ENCODE measurements at places on chromosomes 6 and 20.

DNA sequence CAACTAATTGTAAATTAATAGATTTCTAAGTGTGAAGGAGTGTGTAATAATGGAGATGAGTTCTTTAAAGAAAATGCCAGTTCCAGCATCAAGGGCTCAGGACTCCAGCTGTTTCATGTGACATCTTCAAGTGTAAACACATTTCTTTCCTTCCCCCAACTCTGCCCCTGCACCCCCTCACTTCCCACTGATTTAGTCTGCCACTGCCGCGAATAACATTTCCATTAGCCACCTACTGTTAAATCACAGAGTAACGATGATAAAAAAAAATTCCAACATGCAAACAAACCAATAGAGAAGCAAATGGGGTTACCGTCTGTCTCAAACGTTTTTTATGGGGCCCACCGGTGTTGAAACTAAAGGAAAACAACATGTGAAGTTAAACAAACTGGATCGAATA lies 414.3 kb downstream of the SAMD5 start:
- no peak for DNase-seq

DNA sequence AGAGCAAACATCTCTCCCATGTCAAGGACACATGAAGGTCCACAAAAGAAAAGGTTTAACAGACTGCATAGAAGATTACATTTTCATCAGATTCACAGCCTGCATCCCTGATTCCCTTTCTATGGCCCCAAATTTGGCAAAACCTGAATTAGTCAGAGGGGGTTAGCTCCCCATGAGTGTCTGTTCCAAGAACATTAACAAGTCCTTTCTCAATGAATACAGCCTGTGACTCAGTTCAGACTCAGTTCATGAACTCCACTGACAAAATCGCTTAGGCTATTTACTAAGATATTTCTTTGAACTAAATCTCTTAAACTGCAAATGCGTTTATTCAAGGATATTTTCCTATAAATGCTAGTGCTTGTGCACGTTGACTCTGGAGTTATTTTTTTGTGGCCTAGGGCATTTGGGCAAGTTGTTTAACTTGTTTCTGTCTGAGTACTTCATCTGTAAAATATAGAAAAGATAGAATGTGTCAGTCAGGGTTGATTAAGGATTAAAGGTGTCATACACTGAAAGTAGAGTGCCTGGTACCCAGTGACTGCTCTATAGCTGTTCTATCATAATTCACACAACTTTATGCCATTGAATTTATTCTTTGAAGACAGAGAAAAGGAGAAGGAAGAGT lies 422.6 kb downstream of the HTR1B start:
- no peak for DNase-seq

DNA sequence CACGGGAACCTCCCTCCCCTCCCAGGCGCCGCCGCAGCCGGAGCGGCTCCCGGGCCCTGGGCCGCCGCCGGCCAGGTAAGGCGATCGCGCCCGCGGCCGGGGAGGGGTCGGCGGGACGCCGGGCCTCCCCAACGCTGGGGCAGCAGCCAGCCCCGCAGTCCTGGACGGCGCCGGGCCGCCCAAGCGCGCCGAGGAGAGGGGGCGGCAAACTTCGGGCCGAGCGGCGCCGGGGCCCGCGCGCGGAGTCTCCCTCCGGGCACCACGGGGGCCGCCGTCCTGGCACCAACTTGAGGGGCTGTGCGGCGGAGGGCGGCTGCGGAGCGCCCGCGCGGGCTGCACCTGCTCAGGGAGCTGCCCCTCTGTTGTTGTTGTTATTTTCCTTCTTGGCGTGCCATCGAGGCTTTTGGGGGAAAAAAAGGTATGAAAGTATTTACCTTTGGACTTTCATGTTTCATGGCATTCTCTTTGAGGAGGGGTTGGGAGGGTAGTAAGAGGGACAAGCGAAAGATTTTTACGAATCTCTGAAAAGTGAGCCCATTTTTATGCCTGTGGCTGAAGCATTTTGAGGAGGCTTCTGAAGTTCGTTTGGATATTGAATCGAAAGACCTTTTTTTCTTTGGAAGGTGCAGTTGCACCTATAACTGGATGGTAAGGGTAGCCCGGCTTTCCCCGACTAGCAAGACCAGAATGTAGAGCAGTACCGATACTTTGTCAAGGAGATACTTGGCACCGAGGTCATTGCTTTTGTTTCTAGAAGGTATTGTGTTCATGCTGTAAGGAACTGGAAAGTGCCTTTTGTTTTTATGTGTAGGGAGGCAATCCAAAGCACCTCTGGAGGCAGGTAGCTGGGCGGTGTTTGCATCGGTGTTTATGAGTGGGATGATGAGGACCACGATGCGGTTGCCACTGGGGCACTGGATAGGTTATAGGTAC lies at the start of gene RNF182:
RNF182 (plus strand) TSS at position 4 of the 933 bp plus-strand sequence. CDS start 52,168 bp downstream, outside the sequence.
- no peak for DNase-seq

- DNase-seq = no peak
Measured at GRCh38 chr6:24927985-24928745, 7.6 kb downstream of the RIPOR2 start.

DNA sequence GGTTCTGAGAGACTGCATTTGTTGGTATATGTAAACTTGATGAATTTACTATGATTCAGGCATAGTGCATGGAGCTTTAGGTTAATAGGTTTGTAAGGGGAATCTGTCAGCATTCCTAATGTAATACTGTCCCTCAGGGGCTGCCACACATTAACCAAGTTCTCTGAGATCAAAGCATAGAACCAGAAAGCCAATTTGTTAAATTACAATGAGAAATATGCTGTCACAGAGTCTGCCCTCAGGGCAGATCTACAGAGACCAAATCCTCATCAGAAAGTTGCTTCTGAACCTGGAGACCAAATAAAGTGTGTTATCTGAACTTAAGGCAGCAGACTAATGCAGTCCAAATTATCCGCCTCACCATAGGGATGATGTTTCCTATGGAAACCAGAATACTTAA lies 250.8 kb upstream of the HTR1E start:
- no peak for DNase-seq

DNA sequence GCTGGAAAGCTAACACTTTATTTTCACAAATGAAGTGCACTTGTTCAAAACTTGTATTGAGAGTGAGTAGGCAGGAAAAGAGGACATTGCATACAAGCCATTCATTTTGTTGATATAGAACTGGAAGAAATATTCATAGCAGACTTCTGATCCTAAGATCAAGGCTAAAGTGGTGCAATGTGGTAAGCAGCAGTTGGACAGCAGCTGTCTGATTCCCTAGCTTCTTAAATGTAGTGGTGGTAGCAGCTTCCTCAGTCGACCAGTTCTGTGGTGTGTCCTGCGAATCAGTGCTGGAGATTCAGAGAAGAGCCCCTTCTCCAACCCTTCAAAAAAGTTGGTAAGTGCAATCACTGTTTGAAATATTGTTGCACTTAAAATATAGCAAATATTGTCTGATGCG lies 281.7 kb upstream of the GJE1 start:
- DNase-seq = no peak

DNA sequence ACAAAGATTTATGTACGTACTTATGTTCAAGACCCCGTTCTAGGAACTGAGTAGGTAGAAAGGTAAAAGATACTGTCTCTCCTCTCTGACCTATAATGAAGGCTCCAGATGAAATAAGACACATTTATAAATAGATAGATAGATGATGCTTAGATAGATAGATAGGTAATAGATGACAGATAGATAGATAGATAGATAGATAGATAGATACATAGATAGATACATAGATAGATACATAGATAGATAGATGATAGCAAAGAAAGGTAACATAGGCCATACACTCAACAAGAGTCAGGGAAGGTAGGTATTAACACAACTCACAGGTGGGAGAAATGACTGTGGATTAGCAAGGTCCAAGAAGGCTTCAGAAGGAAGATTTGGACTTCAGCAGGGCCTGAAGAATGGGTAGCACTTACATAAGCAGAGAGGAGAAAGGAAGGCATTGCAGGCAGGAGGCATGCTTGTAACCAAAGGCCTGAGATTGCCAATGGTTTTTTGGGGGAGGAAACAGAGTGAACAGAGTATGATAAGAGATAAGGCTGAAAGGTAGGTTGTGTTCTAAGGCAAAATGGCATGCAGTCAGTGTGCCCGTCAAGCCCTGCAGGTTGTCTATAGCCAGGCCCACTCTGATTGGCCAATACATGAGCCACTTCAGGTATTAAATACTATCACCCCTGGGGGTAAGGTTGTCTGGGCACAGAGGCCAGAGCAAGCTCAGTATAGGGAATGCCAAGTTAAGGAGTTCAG lies 7.7 kb upstream of the MYB start:
- DNase-seq = no peak

DNA sequence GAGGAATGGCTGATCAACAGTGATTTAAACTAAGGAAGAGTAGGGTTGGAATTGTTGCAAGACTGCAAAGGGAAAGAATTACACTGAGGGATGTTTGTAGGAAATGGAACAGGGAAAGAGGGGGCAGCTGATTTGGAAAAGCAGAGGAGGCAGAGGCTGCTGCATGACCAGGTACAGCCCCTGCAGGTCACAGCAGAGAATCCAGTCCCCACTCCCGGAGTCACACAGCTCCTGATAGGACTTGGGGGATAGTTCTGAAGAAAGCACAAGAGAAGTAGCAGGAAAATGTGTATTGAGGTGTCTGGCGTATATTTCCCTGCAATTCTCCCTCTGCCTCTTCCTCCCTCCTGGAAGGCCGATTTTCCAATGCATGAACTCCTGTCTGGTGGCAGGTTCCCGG lies 92.5 kb upstream of the PDE10A start:
- no peak for DNase-seq

DNA sequence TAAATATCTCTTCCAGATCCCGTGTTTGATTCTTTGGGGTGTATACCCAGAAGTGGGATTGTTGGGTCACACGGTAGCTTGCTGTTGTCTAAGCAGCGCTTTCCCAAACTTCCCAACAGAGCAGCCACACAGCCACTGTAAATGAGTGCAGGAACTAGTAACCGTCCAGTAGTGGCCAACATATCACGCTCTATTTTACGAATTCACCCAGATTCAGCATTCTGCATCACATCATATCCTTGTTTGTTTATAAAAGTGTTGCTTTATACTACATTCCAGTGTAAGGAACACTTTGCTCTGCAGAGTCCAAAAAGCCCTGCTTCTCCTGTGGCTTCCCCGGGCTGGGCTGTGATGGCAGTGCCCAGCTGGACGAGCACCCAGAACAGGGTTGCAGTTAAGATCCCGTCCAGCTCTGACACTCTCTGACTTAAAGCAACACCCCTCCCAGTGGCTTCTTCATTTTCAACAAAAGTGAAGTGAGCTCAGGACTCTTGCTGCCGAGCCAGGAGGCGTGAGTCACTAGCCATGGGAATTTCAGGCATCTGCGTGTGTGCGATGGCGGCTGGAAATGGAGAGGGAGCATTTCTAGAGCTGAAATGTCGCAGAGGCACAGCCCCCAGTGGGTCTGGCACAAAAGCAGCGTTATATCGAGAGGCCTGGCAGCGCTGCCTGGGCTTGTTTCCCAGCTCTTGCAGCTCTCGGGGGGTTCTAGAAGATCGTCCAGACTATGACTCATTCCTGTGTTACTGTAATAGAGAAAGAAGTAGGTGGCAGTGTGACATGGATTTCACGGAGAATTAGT lies 216.3 kb upstream of the ECI2 start:
- DNase-seq = no peak

GRCh38 chr6:41546475-41546865 lies 289 bp downstream of the FOXP4 start:
- DNase-seq = peak; percentile 27

- no peak for DNase-seq
Measured at GRCh38 chr20:40887105-40887504, 141.5 kb upstream of the TOP1 start.

DNA sequence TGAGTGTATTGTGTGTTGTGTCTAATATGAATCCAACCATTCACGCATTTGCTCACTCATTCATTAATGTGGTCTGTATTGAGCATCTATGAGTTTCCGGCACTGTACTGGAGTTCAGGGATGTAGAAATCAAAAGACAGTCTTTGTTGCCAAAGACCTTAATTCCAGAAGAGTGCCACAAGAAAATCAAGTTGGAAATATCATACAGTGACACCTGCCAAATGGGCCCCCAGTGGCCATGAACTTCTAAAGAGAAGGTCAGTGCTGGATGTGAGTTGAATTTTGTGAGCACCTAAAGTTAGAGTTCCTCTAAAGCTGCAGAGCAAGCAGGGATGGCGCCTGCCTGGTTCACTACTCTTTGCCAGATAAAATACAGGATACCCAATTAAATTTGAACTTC lies 175.9 kb downstream of the DOK5 start:
- no peak for DNase-seq

DNA sequence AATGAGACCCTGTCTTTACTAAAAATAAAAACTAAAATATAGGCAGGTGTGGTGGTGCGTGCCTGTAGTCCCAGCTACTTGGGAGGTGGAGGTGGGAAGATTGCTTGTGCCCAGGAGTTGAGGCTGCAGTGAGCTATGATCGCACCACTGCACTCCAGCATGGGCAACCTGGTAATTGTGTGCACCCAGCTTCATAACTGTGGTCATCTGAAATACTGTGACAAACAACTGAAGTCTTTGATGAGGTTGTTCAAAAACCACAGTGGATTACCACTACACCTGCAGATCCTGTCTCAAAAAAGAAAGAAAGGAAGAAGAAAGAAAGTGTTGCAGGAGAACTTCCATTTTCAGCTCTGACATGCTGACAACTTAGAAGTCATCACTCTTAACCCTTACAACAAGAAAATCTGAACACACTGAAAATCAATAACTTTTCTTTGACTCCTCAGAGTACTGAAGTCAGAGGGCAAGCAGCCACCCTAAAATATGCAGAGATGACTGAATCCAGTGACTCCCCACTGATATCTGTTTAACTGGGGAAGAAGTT lies 13.8 kb upstream of the ZBP1 start:
- DNase-seq = no peak

DNA sequence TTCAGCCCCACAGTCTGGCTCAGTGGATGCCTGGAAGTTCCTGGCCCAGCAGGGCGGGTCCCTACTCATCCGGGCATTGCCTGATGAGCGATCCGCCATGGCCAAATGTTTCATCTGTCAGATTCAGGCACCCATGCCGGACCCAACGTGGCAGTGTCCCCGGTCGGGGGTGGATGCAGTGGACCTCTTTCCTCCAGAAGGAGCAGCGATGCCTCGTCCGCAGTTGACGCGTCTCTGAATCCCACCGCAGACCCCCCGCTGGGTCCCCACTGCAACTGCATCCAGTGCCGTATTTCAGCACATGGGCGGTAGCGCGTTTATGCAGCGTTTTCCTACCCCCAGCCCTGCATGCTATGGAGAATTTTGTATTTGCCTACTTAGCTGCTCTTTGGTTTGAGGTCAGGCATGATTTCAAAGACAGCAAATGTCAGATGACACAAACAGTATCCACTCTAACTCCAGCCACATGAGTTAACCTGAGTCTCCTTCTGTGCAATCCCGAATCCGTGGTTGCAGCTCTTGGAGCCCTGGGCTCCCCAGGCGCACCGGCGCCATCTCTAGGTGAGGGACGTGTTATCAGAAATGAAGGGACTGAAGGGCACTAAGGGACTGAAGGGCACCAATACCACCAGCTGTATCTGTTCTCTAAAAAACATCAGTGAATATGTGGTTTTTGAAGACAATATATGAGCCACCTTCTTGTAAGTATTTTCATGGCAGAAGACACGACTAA lies 72.6 kb upstream of the THBS2 start:
- no peak for DNase-seq

DNA sequence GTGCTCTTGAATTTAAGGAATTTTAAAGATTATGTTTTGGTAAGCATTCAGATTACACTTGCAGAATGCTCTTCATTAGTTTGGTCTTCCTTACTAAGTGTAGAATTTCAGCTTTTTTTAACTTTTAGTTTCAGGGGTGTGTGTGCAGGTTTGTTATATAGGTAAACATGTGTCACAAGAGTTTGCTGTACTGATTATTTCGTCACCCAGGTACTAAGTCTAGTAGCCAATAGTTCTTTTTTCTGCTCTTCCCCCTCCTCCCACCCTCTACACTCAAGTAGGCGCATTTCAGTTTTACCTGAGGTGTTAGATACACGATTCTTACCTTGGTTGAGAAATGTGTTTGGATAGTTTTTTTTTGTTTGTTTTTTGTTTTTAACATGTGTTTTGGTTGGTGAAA lies 68.3 kb downstream of the AFG1L start:
- DNase-seq = no peak
